Bone marrow (tissue), 2 donors: ENCODE measurements at places on chromosomes 1 and 21.
A peak's percentile ranks its signal among the peaks of the same experiment; 100 is the strongest.

GRCh38 chr1:160112357-160112756 lies 3.2 kb upstream of the ATP1A2 start:
- no peak for DNase-seq

GRCh38 chr1:116330846-116331245 lies 42.2 kb upstream of the ATP1A1 start:
- DNase-seq, result no peak

DNA sequence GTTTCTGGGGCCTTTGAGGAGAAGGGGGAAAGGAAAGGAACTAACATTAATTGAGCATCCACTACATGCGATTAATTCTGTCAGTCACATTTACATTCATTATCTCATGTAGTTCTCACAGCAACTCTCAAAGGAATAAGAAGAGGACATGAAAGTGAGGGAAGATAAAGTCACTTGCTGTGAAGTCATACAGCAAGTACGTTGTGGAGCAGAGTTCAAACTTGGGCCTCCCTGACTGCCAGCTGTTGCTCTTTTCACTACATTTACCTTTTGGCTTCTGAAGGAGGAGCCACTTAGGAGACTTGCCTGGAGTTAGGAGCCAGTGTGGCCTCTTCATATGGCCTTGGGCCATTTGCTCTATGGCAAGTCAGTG lies 6.2 kb downstream of the ZNF691 start:
- DNase-seq, result no peak

DNA sequence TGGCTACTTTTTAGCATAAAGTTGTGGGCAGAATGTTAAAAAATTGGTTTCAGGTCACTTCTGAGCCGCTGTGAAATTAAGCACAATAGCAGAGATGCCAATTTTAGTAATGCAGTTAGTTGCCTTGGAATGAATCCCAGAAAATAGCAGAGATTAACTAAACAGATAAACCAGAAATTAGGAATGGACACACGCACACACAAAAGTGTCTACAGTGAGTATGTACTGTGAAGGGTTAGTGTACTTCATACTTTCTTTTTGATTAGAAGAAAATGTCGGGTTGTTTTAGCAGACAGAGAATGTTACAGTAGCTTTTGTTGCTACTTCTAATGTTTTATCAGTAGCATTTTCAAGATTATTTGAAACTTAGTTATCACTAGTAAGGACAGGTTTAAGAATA lies 106.7 kb downstream of the LEPR start:
- DNase-seq, result no peak

- DNase-seq, result no peak
Measured at GRCh38 chr1:91679446-91679845, 178.8 kb downstream of the CDC7 start.

GRCh38 chr1:166980383-166980782 lies 5.0 kb upstream of the ILDR2 start:
- no peak for DNase-seq

GRCh38 chr1:242870966-242871365 lies 346.5 kb upstream of the PLD5 start:
- no peak for DNase-seq

- DNase-seq, result no peak
Measured at GRCh38 chr1:30618335-30618747, 105.0 kb downstream of the MATN1 start.

GRCh38 chr1:36303650-36304360 lies 2.4 kb upstream of the SH3D21 start:
- no peak for DNase-seq

DNA sequence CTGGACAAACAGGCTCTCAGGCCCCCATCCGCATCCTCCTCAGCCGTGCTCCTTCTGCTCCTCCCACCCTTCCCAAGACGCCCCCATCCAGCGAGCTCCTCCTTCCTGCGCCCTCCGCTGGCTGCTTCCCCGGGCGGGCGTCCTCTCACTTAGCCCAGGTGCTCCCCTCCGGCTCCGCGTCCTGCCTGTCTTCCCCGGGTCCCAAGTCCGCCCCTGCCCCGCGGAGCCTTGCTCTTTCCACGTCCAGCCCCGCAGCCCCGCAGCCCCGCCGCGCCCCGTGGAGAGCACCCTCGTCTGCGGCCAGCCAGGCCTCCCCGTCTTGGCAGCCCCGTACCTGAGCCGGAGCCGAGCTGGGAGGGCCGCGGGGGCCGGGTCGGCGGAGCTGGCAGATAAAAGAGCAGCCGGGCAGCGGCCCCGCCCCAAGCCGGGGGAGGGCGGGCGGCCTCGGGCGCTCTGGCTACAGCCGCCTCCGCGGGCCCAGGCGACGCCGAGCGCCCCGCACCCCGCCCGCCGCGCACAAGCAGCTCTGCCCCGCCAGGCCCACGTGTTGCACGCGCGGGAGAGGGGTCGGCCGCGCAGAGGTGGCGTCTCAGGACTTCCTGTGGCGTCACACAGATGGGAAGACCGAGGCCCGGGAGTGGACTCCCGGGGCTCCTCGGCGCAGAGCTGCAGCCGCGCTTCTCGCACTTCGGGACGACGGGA lies at the start of gene PAQR7:
Gene PAQR7, minus strand, starts transcription at position 555 of the 702 bp plus-strand sequence. CDS start 11,869 bp downstream, outside the sequence.
- DNase-seq, result no peak

DNA sequence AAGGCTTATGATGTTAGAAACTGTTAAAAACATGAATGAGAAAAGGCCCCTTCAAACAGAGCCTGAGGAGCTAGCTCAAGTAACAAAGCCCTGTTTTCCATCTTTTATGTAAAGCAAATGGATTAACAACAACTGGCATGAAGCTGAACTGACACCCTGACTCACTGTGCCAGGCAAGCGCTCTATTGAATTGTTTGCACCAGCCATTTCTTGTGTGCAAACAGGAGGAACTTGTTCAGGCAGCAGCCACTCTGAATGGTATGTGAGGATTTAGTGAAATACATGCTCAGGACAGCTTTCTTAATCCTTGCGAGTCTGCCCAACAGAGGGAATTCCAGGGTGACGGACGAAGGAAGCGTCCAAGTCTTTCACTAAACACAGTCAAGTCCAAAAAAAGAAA lies 291.1 kb upstream of the ADGRL2 start:
- no peak for DNase-seq

DNA sequence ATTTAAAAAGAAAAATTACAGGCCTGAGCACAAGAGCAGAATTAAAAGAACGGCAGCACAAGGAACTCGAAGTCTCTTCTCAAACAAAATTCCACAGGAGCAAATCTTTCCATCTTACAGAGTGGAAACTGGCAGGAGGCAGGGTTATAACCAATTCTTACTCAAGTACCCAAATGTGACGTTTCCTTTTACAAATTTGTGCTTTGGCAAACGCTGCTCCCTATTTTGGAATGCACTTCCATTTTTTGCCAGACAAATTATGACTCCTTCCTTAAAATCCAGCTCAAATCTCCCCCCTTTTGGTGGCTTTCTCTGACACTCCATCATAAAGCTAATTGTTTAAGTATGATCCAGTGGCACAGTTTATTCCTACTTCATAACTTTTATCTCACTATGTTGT lies 7.8 kb downstream of the ERI3 start:
- no peak for DNase-seq

- DNase-seq, result no peak
Measured at GRCh38 chr1:184302346-184302745, 84.5 kb upstream of the C1orf21 start.

DNA sequence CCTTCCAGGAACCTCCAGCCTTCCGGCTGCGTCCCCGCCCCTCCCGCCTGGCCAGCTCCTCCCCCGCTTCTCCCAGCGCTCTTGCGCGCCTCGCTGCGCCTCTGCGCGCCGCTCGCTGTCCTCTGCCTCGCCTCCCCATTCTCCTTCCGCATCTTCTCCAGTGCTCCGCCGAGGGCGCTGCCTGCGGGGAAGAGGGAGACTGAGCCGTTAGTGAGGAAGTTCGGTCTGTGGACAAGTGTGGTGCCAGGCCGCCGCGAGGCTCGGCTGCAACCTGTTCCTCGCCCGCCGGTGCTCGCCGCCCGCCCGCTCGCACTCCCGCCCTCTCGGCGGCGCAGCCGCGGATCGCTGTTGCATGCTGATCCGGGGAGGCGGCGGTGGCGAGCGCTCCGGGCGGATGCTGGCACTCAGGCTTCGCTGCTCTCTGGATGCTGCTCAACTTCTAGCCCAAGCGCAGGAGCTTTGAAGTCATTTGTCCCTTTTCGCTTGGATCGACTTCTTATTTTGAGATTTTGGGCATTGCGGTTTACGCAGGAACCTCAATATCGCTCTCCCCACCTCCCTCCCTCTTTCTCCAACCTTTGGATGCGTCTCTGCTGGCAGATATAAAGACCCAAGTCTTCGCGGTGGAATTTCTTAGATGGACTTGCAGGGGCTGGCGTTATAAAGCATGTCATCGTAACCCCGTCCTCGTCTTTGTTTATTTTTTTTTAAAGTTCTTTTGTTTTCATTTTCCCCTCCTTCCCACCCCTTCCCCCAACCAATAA lies 614 bp upstream of the CACNA1E start:
- no peak for DNase-seq

GRCh38 chr1:39102537-39103327 lies 76.6 kb downstream of the NDUFS5 start:
- DNase-seq, result peak; percentile 30

DNA sequence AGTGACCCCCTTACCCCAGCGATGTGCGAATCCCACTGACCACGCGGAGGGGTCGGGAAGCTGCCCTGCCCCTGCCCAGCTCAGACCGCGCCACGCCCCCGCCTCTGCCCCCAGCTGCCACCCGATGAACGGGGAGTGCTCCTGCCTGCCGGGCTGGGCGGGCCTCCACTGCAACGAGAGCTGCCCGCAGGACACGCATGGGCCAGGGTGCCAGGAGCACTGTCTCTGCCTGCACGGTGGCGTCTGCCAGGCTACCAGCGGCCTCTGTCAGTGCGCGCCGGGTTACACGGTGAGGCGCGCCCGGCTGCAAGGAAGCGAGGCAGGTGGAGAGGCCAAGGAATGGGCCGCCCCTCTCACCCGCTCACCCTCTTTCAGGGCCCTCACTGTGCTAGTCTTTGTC lies 11.9 kb upstream of the LRRC71 start:
- no peak for DNase-seq

- no peak for DNase-seq
Measured at GRCh38 chr21:29669416-29669815, 270.4 kb downstream of the GRIK1 start.

GRCh38 chr1:47942240-47942629 lies 55.0 kb downstream of the TRABD2B start:
- no peak for DNase-seq

DNA sequence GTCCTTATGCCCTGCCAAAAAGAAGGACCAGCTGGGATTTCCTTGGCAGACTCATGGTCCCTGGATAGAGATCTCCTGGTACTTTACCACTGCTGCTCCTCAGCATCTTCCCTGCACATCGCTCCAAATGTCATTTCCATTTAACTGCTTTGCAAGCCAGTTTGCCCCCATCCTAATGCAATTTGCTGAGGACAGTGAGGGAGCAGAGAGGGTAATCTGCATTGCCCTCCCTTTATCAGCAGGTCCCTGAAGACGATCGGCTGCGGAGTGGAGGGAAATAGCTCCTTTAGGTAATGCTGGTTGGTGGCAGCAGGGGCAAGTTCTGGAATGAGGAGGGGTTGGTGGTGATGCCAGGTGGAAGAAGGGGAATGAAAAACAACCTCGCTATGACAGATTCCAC lies 2.7 kb downstream of the PLXNA2 start:
- DNase-seq, result no peak

- no peak for DNase-seq
Measured at GRCh38 chr21:30463713-30464112, 16.5 kb downstream of the KRTAP19-1 start.

DNA sequence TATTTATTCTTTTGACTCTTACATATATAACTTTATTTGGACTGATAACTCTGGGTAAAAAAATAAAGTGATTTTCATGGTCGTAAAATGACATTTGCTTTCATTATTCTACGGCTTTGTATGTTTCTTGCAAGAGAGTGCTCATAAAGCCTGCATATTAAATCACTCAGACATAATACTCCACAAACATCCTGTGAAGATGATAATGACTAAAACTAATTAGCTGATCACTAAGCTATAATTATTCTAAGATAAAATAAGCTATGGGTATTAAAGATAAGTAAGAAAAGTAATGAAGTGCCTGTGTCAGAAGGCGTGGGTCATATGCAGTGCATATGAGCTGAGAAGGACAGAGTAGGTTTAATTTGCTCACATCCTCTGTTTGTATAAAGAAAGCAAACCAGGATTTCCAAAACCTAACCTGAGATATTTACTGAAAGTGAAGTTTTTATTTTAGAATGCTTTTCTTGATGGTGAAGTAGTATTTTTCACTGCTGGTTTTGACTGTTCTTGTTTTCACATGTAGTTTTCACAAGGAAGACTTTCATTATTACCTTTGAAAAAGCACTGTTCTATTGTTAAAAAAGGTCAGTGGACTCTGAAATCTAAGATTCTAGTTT lies 278.8 kb downstream of the AMY1C start:
- DNase-seq, result no peak

DNA sequence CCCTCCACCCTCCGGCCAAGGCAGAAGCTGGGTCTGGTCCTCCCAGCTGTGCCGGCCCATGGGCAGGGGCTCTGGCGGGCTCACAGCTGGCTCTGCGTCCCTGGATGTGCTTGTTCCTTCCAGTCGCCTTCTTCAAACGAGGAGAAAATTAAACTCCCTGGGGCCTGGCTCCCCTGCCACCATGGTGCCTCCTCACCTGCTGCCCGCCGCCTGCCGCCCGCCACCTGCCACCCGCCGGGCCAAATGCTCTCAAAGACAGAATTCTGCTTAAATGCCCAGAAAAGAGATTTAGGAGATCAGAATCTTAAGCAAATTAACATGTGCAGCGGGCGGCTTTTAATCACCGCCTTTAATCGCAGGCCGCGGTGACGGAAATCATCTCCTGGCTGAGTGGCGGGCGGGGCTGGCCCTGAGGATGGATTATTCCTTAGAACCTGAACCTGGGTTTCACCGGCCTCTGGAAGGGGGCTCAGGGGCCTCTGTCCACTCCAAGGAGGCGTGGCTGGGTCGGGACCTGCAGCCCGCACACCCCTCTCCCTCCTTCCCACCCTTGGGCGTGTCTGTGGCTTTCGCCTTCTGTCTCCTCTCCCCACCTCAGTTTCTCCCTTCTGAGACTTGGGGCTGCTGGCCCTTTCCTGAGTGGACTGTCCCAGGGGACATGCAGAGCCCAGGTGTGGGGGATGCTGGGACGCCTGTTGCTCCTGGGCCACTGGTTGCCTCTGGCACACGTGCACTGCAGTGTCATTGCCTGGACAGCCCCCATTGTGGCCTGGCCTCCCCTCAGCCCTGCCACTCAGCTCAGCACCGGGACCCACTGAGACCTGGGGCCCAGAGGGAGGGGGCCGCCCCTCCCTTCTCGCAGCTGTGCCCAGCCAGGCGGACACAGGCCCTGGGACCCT lies 10.5 kb upstream of the PLCH2 start:
- no peak for DNase-seq

GRCh38 chr1:201506557-201507359 lies at the start of gene CSRP1:
Gene CSRP1 (minus strand): TSS chr1:201507123. CDS start chr1:201496303, 10,820 bp downstream.
- DNase-seq, result peak; percentile 53

GRCh38 chr1:119387858-119388257 lies 19.3 kb downstream of the HAO2 start:
- DNase-seq, result no peak

DNA sequence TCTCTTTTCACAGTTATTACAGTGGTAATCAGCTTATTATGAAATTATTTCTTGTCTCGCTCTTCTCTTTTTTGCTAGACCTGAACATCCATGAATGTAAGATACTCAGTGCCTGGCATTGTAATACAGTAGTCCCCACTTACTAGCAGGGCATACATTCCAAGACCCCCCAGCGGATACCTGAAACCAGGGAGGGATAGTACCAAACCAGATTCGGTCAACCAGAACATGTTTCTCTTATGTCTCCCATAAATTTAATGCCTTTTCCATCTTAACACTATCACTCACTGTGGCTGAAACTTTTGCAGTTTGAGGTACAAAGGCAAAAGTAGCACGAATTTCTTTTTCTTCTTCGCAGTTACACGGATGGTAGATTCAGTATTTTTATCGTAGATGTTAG lies 24.6 kb upstream of the B3GALT2 start:
- DNase-seq, result no peak

- no peak for DNase-seq
Measured at GRCh38 chr1:77832901-77833300, 53.5 kb downstream of the MIGA1 start.
